ENCODE measurements at places on chromosomes 11 and 22.

DNA sequence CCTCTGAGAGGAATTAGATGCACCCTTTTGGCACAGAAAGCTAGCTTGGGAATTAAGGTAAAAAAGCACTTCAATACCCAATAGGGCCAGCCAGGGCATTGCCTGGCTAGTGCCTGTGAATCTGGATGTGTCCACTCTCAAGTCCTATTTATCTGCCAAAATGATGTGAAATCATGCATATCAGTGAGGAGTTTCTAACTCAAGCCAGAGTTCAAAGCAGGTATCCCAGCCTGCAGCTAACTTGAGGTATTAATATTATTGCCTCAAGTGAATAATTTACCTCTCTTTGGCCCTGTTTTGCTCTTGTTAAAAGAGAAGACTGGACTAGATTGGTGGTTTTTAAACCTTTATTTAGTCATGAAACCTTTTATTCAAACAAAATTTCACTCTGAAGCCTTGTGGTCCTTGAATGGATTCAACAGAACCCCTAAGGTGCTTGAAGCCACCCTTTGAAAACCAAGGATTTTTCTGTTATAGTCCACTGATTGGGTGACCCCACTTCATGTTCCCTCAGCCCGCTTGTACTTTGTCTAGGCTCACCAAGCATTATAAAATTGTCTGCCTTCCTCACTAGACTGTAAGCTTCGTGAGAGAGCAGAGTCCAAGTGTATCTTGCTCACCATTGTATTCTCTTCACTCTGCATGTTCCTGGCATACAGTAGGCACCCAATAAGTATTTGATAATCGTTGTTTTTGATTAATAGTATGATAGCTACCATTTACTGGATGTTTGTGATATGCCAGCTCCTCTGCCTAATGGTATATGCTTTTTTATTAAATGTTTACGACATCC is 4.5 kb downstream of the RNF121 start:
- no peak for DNase-seq

- DNase-seq, result no peak
Measured at GRCh38 chr11:19970944-19971343, 189.3 kb downstream of the DBX1 start.

DNA sequence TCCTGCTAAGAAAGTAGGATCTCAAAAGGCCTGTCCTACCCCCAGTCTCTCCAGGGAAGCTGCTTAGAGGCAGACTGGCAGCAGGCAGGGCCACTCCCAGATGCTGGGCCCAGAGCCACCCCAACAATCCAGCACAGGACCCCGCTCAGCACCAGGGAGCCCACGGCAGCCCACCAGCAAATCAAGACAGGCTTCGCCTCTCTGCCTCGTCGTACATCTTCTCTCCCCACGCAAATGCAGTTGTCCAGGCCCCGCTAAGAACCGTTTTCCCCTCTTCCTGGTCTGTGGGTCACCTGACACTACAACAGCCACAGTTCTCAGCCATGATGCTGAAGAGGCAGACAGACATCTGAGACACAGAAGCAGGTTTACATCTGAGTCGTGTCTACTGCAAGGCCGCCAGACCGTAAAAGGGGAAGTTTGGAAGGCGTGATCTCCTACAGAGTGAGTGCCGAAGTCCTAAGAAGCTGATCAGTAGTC is 51.1 kb downstream of the IGSF9B start:
- DNase-seq, result no peak

GRCh38 chr11:66883016-66883965 is 26.4 kb downstream of the LRFN4 start:
- peak; percentile 54 for DNase-seq

- no peak for DNase-seq
Measured at GRCh38 chr11:69508974-69509373, 27.5 kb downstream of the LINC01488 start.

- no peak for DNase-seq
Measured at GRCh38 chr22:44175676-44176075, 5.0 kb upstream of the PARVG start.

- DNase-seq, result no peak
Measured at GRCh38 chr11:66859686-66860448, 3.0 kb downstream of the LRFN4 start.

GRCh38 chr11:128422576-128423370 is 164.6 kb downstream of the ETS1 start:
- no peak for DNase-seq

GRCh38 chr11:93477684-93478234 is 65.4 kb downstream of the SMCO4 start:
- peak; percentile 88 for DNase-seq

GRCh38 chr11:131483453-131483852 is 113.0 kb downstream of the NTM start:
- DNase-seq, result no peak

Data from neuronal stem cell (in vitro differentiated cells).